ENCODE measurements at places on chromosomes 1 and 21.

- DNase-seq = no peak
Observed at GRCh38 chr1:246801241-246802020, 77.2 kb downstream of the SCCPDH start.

DNA sequence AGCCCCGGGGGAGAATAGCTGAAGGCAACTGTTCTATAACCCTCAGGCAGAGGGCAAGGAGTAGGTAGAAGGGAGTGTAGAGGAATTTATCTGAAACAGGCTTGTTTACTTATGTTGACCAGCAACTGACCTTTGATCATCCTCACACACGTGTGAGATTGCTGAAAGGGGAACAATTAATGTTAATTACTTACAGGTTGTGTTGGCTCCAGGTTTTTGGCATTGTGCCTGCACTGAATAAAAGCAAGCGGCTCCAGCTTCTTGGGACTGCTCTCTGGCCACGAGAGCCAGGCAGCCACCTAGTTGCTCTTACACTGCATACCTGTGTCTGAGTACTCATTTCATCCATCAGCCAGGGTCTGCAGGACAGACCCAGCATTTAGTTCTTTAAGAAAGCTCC, 41.3 kb upstream of the ARHGEF10L start:
- no peak for DNase-seq

- DNase-seq = no peak
Observed at GRCh38 chr1:222018041-222018440, 276.2 kb upstream of the DUSP10 start.

- DNase-seq = no peak
Observed at GRCh38 chr21:24890021-24890420, 717.3 kb downstream of the MRPL39 start.

GRCh38 chr1:235933017-235933765, 66.5 kb upstream of the LYST start:
- no peak for DNase-seq

- no peak for DNase-seq
Observed at GRCh38 chr1:27915082-27915575, 19.7 kb upstream of the SMPDL3B start.
